ENCODE measurements at places on chromosomes 7 and 10.

DNA sequence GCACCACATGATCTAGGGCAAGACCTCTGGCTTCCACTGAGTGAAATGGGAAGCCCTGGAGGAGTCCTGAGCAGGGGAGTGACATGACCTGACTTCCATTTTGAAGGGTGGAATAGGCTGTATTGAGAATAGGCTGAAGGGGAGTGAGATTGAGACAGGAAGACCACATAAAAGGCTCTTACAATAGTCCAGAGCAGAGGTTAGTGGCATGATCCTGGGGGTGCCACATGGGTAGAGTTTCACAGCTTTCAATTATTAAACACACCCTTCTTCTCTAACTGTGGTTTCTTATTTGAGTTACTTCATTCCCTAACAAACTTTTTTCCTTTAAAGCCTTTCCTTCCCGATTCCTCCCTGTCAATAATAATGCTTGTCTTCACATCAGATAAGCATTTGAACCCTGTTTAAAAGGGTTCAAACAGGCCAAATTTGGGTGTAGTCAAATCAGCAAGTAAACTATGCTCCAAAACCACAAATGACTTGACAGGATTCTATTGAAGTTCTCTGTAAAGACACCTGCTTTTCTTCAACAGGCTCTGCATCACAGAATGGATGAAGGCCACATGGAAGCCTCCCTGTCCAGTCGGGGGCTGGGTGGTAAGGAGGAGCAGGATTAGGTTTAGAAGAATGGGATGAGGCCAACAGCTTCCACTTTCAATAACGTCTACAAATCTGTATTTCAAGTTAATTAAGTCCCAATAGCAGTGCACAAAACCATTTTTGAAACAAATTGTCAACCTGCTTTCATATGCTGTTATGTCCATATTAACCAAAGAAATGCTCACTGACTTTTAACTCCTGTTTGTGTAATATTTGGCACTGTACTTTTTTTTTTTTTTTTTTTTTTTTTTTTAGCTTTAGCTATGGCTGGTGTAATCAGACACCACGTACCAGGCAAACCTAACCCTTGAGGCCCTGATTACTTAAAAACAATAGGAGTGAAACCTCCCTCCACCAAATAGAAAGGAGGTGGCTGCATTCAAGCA is 131.9 kb downstream of the NRCAM start:
- DNase-seq = no peak

DNA sequence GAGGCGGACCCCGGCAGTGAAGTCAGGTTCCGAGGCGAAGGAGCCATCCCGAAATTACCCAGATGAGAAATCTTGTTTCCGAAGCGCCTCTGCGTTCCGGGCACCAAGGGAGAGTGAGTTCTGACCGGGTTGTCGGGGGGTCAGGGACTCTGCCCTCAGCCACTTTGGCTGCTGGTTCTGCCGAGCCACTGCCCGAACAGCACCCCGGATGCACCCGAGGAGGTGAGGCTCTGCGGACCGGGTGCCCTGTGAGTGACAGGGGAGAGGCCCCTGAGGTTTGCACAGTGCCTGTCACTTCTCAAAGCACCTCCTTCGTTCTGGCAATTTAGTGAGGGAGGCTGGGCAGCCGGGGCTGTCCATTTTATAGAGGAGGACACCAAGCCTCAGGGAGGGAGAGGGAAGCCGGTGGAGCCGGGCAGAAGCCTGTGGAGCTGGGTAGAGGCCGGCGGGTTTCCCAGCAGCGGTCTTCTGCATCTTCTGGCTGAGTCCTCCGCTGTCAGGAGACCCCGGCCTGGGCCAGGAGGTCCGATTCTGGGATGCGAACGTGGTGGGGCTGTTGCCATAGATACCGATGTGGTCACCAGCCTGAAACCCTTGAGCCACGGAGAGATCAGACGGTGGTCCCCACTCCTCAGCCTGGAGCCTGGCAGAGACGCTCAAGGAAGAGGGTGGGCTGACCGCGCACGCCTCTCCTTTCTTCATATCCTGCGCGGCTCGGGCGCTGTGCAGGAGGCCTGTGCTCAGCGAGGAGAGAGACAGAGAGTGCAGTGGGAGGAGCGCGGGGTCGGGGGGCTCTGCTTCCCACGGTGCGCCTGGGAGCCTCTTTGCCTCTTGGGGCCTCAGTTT is 18.9 kb upstream of the SHH start:
- DNase-seq = no peak

- no peak for DNase-seq
These were observed 137.6 kb downstream of the GPAM start for GRCh38 chr10:112045938-112046337.

DNA sequence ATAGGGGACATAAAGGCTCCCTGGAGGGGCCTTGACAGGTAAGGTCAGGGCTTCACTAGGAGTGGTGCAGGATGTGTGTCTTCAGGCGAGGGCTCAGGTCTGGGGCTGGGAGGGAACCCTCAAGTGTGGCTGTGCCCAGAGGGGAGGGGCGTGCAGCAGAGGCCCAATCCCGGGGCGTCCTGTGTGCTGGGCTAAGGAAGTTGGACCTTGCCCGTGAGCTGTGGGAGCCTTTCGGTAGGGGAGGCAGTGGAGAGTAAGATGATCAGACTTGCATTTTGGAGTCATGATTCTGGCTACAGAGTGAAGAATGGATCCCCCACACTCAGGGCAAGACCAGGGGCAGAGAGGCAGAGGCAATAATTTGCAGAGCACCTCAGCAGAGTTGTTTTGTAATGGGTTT is 145.4 kb downstream of the BUB3 start:
- DNase-seq = no peak

GRCh38 chr7:8189625-8190024 is 72.3 kb downstream of the ICA1 start:
- no peak for DNase-seq

DNA sequence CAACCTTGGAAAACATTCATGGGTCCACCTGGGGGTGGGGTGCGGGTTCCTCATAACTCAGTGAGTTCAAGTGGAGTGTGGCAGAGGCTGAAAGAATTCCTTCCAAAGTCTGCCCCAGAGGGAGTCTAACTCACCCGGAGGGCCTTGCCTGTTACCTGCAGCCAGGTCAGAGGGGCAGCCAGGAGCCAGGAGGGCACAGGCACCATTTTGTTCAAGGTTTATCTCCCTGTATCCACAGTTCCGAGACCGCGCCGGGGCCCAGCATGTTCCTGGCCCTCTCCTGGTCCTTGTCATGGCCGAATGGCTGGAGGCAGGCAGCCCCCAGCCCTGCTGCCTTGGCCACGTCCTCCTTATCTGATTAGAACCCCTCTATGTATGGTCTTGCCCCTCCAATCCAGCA is 11.4 kb upstream of the DOCK1 start:
- DNase-seq = no peak

- DNase-seq = no peak
These were observed 64.0 kb upstream of the SEMA3A start for GRCh38 chr7:84258628-84259027.

Data from activated T-cell treated with anti-CD3 and anti-CD28 coated beads, Interleukin-2, amount 50 U/mL, for 72 hours (primary cell).